ENCODE measurements at places on chromosomes 12 and 14. TPM values are rescaled to one million over a fixed set of nuclear protein-coding genes. Genes with fewer than 3 reads are reported as not detected.

The MANSC1 gene
- 9.1 TPM for total RNA-seq

The EPYC gene
- total RNA-seq = not detected

GRCh38 chr12:106541201-106541600, 41.6 kb upstream of the RFX4 start:
- DNase-seq = no peak
- no peak overlapping the region for H3K27ac ChIP-seq
- H3K4me1 ChIP-seq = no peaks in the 10 kb centered on the region
- H3K36me3 ChIP-seq = peaks cover 14% of the 10 kb centered on the region
- H3K27me3 ChIP-seq = no peaks in the 10 kb centered on the region

DNA sequence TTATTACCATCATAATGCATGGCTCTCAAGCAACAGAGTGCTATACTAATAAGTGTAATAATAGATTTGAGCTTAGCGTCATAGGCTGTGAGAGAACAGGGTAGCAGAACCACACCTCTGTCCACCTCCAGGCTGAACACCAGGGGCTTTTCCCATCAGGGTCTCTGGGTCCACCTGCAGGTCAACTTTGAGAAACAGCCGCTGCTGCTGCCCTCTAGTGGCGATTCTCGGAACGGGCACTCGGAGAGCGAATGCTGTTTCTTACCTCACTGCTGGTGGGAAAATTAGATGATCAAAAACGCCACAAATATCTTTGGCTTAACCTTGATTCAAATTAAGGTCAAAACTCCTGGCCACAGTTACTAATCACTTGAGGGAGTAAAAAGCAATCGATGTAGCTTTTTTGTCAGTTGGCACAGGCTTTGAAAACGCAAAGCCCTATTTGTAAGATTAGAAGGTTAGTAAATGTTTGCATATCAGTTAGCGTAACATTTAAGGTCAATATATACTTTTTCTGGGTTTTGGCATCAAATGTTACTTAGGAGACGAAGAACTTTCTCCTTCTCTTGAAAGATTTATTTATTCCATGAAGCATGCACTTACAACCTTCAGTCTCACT, 127.9 kb upstream of the TMEM132D start:
- H3K4me3 ChIP-seq = no peak overlapping the region
- DNase-seq = peak; percentile 91
- H3K27ac ChIP-seq = no peak overlapping the region
- H3K4me1 ChIP-seq = no peaks in the 10 kb centered on the region

DNA sequence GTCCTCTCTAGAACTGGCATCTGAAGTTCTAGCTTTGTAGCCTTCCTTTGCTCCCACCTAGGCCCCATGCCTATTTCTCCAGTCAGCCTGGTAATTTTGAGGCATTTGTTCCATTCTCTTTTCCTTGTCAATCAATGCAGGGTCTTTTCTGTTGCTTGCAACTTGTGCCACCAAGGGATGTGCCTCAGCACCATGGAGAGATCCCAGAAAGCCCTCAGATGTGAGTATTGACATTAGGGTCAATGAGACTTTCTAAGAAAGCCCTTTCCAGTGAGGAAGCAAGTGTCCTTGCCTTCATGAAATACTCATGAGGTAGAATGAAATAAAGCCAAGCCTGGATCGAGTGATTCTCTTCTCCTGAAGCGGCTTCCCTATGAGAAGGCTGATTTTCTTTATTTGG, 213.9 kb downstream of the SLC15A4 start:
- no peaks in the 10 kb centered on the region for H3K36me3 ChIP-seq
- H3K27me3 ChIP-seq = no peaks in the 10 kb centered on the region
- H3K27ac ChIP-seq = no peak overlapping the region
- no peaks in the 10 kb centered on the region for H3K4me1 ChIP-seq
- H3K4me3 ChIP-seq = no peak overlapping the region

DNA sequence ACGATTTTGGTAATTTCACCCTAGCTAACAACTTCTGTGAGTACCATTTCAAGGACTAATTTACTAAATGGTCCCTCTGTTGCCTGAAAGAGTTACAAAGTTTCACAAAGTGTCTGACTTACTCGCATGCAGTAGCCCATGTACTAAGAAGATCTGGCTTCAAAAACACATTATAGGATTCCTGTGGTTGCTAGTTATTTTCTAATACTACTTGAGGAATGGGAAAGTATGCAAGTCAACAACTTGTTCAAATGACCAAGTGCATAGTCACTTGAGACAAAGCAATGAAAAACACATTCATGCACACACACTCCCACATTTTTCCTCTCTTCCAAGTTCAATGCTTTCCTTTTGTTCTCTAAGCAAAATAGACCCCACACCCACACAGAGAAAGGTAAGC, 219.7 kb upstream of the TMPO start:
- no peak overlapping the region for H3K27ac ChIP-seq
- no peaks in the 10 kb centered on the region for H3K36me3 ChIP-seq
- no peaks in the 10 kb centered on the region for H3K27me3 ChIP-seq
- no peak overlapping the region for H3K4me3 ChIP-seq
- peaks cover 2% of the 10 kb centered on the region for H3K4me1 ChIP-seq

GRCh38 chr12:128623748-128624147, 200.0 kb downstream of the SLC15A4 start:
- no peaks in the 10 kb centered on the region for H3K27me3 ChIP-seq
- peaks cover 7% of the 10 kb centered on the region for H3K4me1 ChIP-seq
- no peak overlapping the region for H3K27ac ChIP-seq
- H3K4me3 ChIP-seq = no peak overlapping the region
- no peak for DNase-seq

DNA sequence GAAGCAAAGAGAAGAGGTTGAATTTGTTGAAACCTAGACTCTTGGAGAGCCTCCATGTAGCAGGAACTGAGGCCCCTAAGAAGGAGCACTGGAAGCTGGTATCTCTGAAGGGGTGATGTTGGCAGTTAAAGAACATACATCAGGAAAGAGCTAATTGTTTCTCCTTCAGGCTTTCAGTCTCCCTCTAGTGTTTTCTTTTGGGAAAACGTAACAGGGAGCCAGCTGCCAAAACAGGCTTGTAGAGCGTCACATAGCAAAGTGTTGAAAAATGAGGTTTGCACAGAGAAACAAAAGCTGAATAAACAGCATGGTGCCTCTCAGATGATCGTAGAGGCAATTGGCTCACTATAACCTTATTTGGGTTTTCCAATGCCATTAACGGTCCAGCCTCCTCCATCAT, 46.9 kb upstream of the CAND1 start:
- DNase-seq = no peak
- no peaks in the 10 kb centered on the region for H3K36me3 ChIP-seq
- no peaks in the 10 kb centered on the region for H3K4me1 ChIP-seq
- no peaks in the 10 kb centered on the region for H3K27me3 ChIP-seq

DNA sequence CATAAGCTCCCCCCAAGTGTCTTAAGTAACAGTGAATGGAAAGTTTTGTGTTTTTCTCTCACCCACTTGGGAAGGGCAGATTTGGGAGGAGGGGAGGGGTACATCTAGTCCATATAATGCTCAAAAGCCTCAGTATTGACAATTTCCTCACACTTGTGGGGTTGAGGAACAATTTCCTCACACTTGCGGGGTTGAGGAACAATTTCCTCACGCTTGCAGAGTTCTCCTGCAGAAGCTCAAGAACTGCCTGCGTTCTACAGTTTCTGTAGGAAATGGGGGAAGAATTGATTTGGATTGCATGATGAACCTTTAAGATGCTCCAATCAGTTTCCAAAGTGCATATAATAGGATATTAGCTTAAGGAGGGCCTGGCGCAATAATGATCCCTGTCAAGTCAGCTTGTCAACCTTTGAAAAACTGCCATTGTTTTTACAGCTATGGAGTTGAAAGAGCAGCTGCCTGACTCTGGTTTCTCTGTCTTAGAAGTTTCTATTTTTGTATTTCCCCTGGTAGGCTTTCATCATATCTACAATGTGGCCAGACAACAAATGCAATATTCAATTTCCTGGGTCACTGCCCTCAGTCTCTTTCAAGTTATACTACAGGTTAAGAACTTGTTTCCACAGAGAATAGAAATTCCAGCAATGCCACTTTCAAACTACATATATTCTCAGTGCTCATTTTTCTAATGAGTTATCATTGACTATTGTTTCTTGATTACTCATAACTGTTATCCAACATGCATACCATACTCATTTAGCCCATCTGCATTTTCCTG, 66.5 kb downstream of the PLEKHG7 start:
- DNase-seq = no peak
- no peaks in the 10 kb centered on the region for H3K27me3 ChIP-seq
- H3K27ac ChIP-seq = no peak overlapping the region
- no peak overlapping the region for H3K4me3 ChIP-seq
- no peaks in the 10 kb centered on the region for H3K36me3 ChIP-seq
- no peaks in the 10 kb centered on the region for H3K4me1 ChIP-seq

The PKP2 gene
- 18.2 TPM for total RNA-seq

GRCh38 chr14:29278301-29279263, 512.0 kb downstream of the FOXG1 start:
- H3K27me3 ChIP-seq = no peaks in the 10 kb centered on the region
- DNase-seq = no peak
- H3K27ac ChIP-seq = no peak overlapping the region
- no peaks in the 10 kb centered on the region for H3K4me1 ChIP-seq

DNA sequence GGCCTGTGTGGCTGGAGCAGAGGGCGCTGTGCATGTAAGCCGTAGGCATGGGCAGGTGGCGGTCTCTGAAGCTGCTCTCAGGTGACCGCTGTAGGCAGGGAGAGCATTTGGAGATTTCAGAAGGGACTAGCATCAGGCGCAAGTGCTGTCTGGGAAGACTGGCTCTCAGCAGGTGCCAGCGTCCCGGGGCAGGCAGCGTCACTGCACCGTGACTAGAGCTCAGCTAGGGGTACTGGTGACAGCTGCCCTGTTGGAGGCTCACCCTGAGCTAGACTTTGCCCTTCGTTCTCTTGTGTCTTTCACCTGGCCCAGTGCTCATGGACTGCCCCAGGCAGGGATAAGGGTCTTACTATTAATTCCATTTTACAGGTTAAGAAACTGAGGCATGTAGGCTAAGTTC, 78.9 kb downstream of the DDX51 start:
- DNase-seq = no peak
- no peaks in the 10 kb centered on the region for H3K4me1 ChIP-seq
- no peaks in the 10 kb centered on the region for H3K27me3 ChIP-seq
- no peak overlapping the region for H3K4me3 ChIP-seq
- H3K27ac ChIP-seq = no peak overlapping the region
- peaks cover 30% of the 10 kb centered on the region for H3K36me3 ChIP-seq

DNA sequence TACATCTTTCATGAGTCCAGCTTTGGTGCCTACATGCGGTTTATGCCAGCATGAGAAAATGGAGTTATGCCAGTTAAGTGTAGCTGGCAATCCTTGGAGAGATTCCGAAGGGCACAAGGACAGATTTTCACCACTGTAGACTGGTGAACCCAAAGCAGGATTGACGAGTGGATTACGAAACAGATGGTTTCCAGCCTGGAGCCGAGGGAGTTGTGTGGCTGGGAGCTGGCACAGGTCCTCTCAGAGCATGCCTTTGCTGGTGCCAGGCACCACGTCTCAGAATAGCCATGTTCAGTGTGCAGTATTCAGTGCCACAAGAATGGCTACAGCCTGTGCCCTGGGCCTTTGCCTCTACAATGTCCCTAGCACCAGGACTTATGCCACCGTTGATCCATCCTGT, 13.2 kb downstream of the KCNH3 start:
- H3K27ac ChIP-seq = no peak overlapping the region
- no peak for DNase-seq
- peaks cover 10% of the 10 kb centered on the region for H3K36me3 ChIP-seq
- no peaks in the 10 kb centered on the region for H3K4me1 ChIP-seq
- peaks cover 5% of the 10 kb centered on the region for H3K27me3 ChIP-seq
